A549 (cell line): ENCODE measurements at places on chromosomes 11 and 22. TPM values are rescaled to one million over a fixed set of nuclear protein-coding genes. Genes with fewer than 3 reads are reported as not detected.
A peak's percentile ranks its signal among the peaks of the same experiment; 100 is the strongest.

GRCh38 chr22:29194184-29194583 is 11.5 kb upstream of the EMID1 start:
- DNase-seq: no peak

GRCh38 chr11:58999291-58999680 is 60.0 kb downstream of the GLYATL1 start:
- no peak for DNase-seq

GRCh38 chr11:114844896-114845295 is 166.6 kb downstream of the NXPE2 start:
- DNase-seq: no peak

GRCh38 chr11:123407996-123408597 is 22.0 kb upstream of the GRAMD1B start:
- no peak for DNase-seq

DNA sequence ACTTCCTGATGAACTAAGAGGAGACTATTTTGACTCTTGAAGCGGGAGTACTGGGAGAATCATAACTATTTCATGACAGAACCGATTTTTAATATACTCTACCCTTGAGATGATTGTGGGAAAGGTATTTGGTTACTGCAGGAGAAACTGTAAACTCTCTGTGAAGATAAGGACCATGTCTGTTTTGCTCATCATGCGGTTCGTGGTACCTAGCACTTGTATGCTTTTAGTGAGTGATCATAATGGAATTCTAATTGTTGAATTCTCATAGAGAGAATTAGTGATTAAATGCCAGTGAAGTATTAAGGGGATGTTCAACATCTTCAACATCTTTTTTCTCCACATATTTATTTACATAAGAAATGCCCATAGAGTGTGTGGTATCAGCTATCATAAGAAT is 11.4 kb downstream of the AASDHPPT start:
- no peak for DNase-seq

- no peak for DNase-seq
Measured at GRCh38 chr22:28116219-28116673, 197.2 kb upstream of the PITPNB start.

DNA sequence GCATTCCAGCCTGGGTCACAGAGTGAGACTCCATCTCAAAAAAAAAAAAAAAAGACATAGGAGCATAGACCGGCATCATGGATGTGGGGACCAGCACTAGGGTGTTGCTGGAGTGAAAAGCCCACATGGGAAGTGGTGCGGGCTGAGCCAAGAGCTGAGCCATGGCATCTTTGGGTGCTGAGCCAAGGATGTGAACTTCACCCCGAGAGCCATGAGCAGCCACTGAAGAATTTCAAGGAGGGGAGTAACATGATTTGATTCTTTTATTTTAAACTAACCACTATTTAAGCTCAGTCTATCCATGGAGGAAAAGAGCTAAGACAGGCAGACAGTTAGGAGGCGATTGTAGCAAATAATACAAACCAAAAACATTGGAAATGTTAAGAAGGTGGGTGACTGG is 57.4 kb downstream of the AHNAK start:
- DNase-seq: no peak

DNA sequence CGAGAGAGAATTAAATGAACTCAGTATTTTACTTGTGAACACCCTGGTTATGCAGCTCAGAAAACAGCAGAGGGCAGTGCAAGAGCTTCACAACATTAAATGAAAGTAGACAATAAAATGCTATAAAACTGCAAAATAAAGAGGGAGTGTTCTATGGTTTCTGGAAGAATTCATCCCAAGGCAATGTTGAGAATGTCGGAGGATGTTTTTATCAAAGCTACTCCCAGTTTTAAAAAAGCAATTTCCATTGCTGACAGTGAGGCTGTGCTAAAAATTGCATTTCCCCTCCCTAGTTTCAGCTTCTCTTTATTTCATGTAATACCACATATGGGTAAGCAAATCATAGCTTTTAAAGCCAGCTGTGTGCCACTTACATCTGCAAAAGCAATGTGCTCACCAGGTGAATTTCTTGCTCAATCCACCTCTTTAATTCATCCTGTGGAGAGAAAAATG is 296.8 kb downstream of the RAB38 start:
- DNase-seq: peak; percentile 42

Gene TTC9C
- 32.6 to 34.1 TPM (median 33.5 TPM) in 3 replicates for polyA plus RNA-seq

Gene GTSE1
- 22.9 to 26.9 TPM (median 25.7 TPM) in 3 replicates for polyA plus RNA-seq

Gene IL10RA
- polyA plus RNA-seq: 0.03 TPM in 1 of 3 replicates, not detected in the others

Gene PICALM
- polyA plus RNA-seq: 113 to 118 TPM (median 114 TPM) in 3 replicates
